Mucosa of gallbladder (tissue), 1 donor: ENCODE measurements at places on chromosomes 12 and 14. TPM values are rescaled to one million over a fixed set of nuclear protein-coding genes. Genes with fewer than 3 reads are reported as not detected.

DNA sequence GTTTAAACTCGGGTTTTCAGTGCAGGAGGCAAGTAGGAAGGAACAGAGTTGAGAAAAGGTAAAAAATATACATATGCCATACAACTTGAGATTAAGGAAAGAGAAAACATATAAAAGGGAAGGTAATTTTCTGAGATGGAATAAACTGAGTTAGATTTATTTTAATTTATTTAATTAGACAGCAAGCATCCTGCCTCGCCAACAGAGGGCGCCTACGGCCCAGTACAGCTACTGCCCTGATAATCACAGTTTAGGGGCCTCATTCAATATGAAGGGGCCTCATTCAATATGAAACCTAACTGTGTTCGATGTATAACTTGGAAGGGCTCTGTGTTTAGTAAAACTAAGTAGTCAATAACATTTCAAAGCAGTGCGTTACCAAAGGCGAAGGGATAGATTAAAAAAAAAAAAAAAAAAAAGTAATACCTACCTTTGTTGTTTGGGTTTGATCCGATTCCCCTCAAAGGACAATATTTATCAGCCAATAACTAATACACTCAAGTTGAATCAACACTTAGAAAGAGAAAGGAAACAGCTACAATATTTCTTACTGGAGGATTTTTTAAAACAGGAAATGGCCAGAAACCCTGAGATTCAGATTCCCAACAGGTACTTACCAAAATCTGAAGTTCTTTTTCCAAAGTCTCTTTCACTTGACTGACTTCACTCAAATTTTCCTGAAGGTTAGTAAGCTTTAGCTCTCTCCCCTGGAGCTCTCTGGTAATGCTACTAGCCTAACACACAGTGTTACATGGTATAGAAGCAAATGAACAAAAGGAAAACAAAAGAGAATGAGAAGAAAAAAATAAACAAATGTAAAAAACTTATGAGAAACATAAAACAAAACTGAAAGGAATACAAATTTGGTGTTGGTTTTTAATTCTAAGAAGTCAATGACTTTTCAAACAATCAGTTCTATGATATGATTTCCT, 70.0 kb upstream of the VPS33A start:
- no peak for DNase-seq

DNA sequence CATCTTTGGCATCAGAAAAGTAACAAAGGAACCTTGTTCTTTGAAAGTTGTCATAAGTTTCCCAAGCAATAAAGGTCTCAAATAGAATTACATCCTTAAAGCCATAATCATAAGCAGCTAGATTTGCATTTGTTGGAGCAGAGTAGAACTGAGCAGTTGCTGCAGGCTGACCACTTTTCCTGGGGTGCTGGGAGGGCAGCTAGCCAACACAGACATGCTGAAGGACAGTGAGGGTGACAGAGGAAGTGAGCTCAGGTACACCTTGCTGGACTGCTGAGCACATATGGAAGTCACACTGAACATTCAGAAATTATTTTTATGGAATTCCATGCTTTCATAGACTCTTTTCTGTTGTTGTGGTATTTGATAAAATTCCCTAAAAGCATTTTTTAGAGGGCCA, 66.2 kb downstream of the MARK3 start:
- no peak for DNase-seq

DNA sequence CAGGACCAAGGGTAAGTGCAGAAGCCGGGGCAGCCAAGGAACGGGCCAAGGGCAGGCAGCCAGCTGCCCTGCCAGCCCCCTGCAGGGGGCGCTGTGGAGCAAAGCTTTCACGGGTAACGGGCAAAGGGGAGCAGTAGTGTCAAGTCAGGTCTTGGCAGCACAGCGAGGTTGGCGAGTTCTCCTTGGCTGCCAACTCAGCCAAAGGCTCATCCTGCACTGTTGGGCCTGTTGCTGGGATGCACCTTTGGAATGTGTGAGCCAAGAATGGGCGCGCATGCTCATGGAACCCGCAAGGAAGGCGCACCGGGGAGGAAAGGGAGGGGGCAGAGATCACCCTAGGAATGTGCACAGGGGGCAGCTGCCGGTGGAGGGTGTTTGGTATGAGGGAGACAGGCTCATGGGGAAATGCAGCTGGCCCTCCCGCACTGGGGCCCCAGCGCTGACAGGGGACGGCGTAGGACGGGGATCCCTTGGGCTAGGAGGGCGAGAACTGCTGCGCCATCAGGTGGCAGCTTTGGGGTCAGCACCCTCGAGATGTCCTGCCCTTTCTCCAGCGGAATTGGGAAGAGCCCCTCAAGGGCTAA, 138.0 kb downstream of the ASCL4 start:
- DNase-seq = no peak

DNA sequence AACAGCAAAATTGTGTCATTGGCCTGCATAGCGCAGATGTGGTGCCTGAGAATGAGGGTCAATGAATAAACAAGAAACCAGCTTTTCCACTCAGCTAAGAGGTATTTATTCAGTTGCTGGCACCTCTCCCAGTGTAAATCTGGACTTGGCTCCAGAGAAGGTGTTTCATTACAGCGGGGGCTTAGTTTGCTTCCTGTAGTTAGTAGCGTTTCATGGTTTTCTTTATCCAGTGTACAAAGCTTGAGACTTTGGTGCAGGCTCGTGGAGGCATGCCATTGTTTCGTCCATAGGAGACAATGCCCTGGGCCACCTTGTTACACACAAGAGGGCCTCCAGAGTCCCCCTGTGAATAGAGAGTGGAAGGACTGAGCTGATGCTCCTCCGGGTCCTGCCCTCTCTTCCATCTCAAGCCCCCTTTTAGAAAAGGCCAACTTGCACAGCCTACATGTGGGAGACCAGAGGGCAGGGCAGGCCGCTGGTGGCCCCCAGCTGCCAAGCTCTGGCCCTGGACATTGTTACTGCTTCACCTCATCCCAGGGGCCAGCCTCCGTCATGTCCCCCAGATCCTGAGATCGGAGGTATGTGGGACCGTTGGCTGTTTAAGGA, 3.0 kb downstream of the GZMB start:
- DNase-seq = peak; percentile 57

DNA sequence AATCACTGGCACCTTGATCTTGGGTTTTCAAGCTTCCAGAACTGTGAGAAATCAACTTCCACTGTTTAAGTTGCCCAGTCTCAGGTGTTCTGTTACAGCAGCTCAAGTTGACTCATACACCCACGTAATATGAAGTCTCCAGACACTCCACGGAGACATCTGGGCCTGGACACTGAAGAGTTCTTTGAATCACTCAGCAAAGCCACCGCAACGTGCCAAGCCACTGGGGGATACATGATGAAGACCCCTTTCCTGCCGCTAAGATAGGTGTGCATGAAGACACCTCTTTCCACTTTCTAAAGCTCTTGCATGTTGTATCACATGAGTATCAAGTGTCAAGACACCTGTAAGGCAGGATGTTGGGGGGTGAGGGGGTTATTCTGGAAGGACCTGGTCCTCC, 311.7 kb upstream of the RTL1 start:
- DNase-seq = no peak

GRCh38 chr12:101747697-101748096, 8.4 kb upstream of the SYCP3 start:
- no peak for DNase-seq

PLEK2 gene
- 10.5 TPM for total RNA-seq

DNA sequence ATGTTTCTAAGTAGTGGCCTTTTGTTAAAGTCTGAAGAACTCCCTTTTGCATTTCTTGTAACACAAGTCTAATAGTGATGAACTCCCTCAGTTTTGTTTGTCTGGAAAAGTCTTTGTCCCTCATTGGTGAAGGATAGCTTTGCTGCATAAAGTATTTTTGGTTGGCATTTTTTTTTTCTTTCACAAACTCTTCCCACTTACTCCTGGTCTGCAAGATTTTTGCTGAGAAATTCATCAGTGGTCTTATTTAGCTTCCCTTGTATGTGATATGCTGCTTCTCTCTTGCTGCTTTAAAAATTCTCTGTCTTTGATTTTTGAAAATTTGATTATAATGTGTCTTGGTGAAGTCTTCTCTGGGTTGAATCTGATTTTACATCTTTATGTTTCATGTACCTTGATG, 22.7 kb downstream of the TRMT5 start:
- DNase-seq = no peak

- no peak for DNase-seq
These were observed 97.6 kb downstream of the FOXA1 start for GRCh38 chr14:37497422-37497821.

ACAD10 gene
- 34.2 TPM for total RNA-seq

- DNase-seq = no peak
These were observed 57.5 kb downstream of the AP5M1 start for GRCh38 chr14:57326253-57326652.

ELK3 gene
- 18.6 TPM for total RNA-seq

DNA sequence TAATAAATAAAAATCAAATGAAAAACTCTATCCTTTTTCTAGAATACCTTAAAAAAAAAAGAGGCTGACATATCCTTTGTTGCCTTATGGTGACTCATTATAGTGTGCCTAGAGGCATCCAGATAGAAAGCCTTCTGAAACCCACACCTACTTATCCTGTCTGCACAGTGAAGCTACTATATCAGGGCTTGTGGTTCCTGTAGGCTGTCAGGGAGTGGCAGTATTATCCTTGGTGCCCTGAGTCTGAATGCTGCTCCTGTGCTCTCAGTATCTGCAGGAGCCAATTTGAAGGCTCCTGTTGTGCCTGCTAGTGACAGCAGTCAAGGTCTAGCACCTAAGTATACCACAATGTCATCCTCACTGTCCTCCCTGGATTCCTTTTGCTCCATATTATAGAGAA, 168.4 kb upstream of the AVPR1A start:
- DNase-seq = no peak

- no peak for DNase-seq
These were observed 5.1 kb downstream of the SHMT2 start for GRCh38 chr12:57234571-57235016.

GRCh38 chr12:64890873-64891468, 66.5 kb downstream of the TBC1D30 start:
- DNase-seq = no peak

GRCh38 chr12:88391556-88391955, 188.7 kb downstream of the KITLG start:
- no peak for DNase-seq

DNA sequence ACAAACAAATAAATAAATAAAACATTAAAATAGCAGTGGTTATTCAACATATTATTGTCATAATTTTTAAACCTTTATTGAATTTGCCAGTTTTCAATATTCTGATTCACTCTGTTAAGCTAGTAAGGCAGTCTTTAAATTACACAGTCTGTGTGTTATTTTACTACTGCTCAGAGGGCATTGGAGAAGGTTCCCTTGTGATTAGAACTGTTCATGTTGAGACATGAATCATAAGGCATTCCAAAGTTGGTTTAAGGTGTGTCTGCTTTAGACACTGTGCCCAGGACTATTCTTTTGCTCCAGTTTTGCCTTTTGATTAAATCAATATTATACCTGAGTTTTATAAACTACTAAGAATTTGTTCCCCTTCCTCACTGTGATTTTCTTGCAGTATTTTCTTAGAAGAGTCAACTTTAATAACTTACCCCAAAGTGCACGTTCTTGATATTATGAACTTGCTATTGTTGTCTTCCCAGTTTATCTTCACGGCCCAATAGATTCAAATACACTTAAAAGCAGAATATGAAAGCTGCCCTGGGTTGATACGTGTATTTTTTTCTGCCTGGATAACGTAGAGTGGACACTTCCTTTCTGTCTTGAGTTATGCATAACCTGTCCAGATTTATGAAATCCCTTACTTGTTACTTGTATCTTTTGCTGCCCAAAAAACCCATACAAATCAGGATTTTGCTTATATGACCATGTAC, 105.3 kb upstream of the BCAT1 start:
- DNase-seq = no peak

DNA sequence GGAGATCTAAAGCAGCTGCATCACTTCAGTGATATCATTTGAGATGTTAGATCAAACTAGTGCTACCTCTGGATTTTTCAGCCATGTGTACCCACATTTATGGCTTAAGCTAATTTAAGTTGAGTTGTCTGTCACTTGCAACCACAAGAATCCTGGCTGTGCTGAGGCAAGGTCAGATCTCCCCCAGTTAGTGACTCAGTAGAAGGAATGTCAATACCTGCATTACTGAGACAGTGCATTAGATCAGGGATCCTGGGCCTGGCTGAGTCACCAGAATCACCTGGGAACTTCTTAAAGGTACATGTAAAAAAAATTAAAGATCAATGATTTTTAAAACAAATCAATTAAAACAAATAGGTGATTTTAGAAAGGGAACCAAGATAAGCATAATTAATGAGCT, 84.6 kb upstream of the GRIN2B start:
- DNase-seq = no peak

DNA sequence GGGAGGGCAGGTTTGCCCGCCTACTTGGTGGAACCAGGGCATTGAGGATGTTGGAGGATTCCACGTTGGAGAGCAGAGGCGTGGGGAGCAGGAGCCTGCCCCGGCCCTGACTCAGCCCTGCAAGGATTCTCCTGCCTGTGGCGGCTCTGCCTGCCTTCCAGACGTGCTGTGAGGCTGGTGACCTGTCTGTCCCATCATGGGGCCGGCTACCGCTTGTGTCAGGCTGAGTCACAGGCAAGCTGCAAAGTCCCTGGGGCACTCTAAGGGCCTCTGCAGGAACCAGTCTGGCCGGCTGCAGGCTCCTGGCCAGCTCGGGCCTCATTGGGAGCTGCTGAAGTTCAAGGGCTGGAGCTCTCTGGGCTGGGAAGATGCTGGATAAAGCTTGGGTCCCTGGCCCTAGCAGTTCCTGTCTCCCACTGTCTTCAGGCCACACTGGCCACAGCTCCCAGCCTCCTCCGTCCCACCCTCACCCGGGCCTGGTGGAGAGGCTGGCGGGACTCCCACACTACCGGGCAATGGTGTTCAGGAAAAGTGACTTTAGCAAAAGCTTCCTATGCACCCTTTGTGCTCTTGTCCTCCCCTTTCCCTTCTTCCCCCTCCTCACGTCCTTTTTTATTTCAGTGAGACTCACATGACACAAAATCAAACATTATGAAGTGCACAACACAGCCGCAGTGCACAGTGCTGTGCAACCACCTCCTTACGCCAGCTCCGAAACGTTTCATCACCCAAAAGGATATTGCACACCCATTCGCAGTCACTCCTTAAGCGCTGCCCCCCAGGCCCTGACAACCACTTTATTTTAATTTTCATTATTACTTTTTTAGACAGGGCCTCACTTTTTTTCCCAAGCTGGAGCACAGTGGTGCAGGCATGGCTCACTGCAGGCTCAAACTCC, 22.0 kb upstream of the ULK1 start:
- DNase-seq = no peak

BCL2L14 gene
- total RNA-seq = 13.5 TPM

ST8SIA1 gene
- 2.4 TPM for total RNA-seq

DNA sequence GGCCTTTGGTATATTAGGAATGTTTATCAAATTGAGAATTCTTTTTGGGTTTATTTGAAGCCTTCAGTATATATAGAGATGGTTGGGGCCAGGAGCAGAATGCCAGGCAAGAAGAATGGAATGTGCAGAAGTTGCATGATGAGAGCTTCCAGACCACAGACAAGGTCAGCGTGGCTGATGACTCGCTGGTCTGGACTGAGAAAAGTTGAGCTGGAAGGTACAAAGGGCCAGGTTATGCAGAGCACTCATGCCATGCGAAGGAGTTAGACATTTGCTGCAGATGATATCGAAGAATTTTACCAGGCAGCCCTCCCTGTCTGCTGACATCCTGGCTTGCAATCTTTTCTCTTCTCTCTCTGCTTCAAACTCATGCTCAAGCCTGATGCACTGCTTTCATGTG, 196.2 kb upstream of the ARHGAP5 start:
- DNase-seq = no peak
